ENCODE measurements at places on chromosomes 2 and 18.

- DNase-seq = no peak
These were observed 164.1 kb downstream of the MBD5 start for GRCh38 chr2:148184976-148185375.

DNA sequence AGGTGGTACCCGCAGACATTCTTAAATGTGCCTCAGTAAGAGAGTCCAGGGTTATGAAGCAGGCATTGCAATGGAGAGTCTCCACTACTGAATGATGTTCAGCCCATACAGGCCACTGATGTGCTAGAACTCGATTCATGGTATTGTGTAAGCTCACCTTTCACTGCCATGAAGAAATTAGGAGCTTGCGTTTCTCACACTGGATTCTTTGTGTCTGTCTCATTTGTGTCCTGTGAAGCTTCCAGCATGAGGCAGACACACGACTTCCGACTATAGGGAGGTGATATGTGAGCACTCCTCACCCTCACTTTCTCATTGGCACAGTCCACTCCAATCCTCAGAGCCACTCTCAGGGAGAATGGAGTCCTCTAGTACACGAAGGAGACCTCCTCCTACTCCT is 677.4 kb upstream of the RAB6C start:
- DNase-seq = no peak

DNA sequence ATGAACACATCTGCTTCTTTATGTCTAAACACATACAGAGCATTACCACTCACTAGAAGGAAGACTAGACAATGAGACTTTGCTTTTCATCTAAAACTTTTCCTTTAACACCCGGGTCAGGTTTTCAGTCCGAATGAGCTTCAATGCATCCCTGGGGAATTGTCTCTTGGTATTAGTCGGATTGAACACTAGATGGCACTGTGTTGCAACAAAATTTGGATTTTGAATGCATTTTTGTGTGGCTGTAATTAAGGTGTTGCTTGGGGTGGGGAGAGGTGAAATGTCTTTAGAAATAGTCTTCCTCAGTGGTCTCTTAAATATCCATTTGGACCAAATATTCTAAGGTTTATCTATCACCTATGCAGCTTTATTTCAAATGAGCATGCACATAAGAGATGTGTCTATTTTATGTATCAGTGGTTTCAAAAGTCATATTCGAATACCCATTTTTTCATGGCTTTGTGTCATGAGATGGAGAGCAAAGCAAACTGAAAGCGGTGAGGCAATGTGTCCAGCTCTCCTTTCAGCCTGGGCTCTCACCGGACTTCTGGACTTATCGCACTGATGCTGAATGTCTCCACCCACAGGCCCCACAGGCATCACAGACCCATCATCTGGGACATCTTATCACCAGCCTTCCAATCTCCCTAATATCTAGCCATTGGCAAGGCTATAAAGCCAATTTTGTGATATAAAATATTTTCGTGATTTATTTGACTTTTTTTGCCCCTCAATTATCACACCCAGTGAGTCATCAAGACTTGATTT is 510.3 kb downstream of the RNF144A start:
- no peak for DNase-seq

- no peak for DNase-seq
These were observed 48.7 kb downstream of the FMNL2 start for GRCh38 chr2:152383702-152384101.

All from activated CD8-positive, alpha-beta memory T cell treated with anti-CD3 and anti-CD28 coated beads for 48 hours (primary cell).